ENCODE measurements at places on chromosomes 3 and 15.
A peak's percentile ranks its signal among the peaks of the same experiment; 100 is the strongest.

DNA sequence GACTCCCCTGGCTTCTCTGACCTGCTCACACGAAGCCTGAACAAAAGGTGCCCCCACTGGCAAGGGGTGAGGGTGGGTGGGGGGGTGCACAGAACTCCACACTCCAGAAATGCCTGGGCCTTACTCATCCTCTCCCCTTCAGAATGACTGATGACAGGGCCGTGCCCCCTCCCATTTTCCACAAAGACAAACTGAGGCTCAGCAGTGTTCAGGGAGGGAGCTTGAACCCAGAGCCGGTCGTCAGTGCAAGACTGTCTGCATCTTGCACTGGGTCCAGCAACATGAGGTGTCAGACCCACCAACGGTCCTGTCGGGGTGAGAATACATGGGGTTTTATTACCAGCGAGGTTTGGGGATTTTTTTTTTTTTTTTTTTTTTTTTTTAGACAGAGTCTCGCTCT is 15.3 kb downstream of the IGDCC3 start:
- no peak for DNase-seq

GRCh38 chr15:28921919-28922706 is 36.3 kb downstream of the APBA2 start:
- DNase-seq = no peak

GRCh38 chr3:137024348-137024747 is 66.6 kb downstream of the IL20RB start:
- DNase-seq = no peak

- DNase-seq = no peak
These were observed 198.7 kb downstream of the RORA start for GRCh38 chr15:61030451-61030850.

GRCh38 chr15:93109336-93110102 is 20.5 kb upstream of the RGMA start:
- no peak for DNase-seq

DNA sequence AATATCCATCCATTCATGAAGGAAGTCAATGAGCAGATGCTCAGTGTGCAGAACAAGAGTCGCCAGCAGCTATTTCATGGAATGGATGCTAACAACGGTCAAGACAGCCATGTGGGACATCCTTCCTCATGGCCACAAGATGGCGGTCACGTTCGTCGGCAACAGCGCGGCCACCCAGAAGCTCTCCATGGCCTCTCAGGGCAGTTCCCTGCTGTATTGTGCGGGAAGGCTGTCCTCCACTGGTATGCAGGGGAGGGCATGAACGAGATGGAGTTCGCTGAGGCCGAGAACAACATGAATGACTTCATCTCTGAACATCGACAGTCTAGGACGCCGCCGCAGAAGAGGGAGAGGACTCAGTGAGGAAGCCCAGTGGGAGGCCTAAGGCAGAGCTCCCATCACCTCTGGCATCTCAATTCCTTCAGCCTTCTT is 208.3 kb downstream of the TJP1 start:
- DNase-seq = peak; percentile 44

DNA sequence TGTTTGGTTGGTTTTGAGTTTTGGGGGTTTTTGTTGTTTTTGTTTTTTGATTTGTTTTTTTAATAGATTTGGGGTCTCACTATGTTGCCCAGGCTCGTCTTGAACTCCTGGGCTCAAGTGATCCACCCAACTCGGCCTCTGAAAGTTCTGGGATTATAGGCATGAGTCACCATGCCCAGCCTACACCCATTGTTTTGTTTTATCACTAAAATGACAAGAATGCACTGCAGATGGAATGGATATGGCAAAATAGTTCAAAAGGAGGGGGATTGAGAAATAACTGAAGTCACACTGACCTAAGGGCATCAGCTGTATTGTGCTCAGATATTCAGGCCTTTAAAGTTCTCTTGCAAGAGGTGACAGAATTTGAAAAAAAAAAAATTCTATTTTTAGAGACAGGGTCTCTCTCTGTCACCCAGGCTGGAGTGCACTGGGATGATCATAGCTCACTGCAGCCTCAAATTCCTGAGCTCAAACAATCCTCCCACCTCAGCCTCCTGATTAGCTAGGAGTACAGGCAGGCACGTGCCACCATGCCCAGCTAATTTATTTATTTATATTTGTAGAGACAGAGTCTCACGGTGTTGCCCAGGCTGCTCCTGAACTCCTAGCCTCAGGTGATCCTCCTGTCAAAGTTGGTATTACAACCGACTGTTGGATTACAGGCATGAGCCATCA is 4.4 kb upstream of the RASA2 start:
- DNase-seq = no peak

DNA sequence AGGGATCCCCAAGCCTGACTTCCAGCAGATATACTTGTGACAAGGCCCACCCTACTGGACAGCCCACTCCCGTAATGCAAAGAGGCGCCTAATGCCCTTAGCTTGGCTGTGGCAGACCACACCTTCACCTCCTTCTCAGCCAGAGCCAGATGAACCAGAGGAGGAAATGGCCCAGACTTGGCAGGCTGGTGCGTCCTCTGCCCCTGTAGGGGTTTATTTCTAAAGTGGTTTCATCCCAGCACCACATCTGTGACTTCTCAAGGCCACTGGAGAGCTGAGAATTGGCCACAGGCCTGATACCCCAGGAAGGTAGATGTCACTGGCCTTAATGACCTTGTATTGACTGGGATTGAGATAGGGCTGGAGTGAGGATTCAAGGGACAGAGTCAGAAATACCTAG is 29.5 kb downstream of the BOC start:
- no peak for DNase-seq

DNA sequence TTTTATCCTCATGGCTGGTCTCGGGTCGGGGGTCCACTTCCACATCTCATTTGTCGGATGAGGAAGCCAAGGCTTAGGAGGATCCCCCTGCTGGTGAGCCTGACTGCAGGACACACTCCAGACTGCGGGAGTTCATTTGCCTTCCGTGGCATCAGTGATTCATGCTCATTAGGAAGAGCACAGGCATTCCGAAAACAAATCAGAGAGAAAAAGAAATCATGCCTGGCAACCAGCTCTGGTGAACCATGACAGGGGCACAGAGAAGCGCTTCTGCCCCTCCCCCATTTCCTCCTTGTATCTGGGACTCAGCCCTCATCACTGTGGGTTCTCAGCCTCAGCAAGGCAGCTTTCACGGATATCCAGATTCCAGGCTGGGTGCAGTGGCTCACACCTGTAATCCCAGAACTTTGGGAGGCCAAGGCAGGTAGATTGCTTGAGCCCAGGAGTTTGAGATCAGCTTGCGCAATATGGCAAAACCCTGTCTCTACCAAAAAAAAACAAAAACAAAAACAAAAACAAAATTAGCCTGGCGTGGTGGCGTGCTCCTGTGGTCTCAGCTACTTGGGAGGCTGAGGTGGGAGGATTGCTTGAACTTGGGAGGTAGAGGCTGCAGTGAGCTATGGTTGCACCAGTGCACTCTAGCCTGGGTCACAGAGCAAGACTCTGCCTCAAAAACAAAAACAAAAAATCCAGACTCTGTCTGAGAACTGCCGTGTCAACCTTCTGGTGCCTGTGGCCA is 28.4 kb downstream of the IRAK2 start:
- DNase-seq = peak; percentile 49

- DNase-seq = no peak
These were observed 20.7 kb upstream of the GSK3B start for GRCh38 chr3:120114981-120115380.

- no peak for DNase-seq
These were observed 198.6 kb downstream of the KLF13 start for GRCh38 chr15:31525185-31525695.

DNA sequence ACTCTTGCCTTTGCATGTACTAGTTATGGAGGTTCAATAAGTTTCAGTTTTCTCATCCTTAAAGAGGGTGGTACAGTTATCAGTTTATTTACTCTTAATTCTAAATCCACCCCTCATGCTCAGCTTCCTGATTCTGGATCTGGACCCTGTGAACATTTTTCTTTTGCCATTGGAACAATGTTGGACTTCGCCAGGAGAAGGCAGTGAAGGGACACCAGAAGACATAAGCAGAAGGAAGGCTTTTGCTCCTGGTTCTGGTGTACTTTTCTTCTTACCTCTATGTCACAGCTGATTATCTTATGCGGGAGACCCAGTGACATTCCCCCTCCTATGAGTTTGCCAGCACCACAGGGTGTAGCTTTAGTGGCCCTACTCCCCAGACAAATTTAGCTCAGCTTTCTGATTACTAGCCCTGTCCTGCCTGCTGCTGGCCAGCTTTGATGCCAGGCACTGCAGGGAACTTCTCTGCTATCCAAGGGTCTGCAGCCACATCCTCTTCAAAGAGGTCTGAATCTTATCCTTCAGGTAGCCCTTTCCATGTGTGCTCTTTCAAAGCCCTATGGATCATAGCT is 466.3 kb upstream of the EPHA3 start:
- DNase-seq = no peak

DNA sequence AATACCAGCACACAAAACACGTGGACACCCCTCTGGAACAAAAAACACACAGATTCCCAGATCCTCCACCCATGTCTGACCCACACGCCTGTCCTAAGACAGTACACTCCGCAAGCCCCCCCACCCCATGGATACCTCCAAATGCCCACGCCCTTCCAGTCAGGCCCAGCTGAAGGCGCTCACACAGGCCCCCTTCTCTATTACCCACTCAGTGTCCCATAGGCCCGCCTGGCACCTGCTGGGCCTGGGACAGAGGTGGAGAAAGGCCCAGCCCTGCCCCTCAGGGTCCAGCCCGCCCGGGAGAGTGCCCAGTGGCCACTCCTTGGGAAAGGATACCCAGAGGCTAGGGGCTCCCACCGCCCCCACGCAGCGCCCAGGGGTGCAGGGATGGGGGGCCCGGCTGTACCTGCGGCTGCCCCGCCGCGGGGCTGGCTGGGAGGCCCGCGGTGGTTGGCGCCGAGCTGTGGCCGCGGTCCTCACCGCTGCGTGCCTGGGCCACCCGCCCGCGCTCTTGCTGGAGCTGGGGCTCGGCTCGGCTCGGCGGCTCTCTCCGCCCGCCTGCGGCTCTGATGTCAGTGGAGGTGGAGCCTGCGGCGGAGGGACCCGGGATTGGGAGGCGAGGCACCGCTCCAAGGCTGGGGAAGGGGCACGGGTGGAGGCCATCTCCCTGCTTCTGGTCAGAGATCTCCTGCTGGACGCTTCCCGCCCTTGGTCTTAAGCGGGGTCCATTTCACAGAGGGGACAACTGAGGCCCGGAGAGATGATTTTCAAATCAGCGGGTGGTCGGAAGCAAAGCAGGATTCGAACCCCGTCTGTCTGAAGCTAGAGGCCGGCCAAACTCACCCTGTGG is at the start of gene CAMK1:
Gene CAMK1, minus strand, starts transcription at position 522 of the 850 bp plus-strand sequence. CDS start 2,198 bp downstream, outside the sequence.
- peak; percentile 63 for DNase-seq

DNA sequence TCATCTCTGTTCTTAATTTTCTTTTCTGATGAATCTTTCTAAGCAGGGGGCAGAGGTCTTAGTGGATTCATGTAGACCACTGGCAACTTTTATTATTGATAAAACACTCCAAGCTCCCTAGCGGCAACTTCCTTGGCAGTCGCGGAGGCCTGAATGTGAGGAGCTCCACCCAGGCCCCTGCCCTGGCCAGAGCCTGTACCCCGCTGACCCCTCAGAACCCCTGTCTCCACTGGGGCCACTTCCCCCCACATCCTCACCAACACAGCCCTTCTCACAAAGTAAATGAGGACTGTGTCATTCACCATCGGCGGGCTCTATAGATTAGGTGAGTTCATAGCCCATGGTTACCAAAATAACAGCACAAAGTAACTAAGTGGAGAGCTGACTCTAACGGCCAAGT is 111.6 kb downstream of the TPRA1 start:
- no peak for DNase-seq

- no peak for DNase-seq
These were observed 9.5 kb downstream of the WNT5A start for GRCh38 chr3:55477306-55478303.

DNA sequence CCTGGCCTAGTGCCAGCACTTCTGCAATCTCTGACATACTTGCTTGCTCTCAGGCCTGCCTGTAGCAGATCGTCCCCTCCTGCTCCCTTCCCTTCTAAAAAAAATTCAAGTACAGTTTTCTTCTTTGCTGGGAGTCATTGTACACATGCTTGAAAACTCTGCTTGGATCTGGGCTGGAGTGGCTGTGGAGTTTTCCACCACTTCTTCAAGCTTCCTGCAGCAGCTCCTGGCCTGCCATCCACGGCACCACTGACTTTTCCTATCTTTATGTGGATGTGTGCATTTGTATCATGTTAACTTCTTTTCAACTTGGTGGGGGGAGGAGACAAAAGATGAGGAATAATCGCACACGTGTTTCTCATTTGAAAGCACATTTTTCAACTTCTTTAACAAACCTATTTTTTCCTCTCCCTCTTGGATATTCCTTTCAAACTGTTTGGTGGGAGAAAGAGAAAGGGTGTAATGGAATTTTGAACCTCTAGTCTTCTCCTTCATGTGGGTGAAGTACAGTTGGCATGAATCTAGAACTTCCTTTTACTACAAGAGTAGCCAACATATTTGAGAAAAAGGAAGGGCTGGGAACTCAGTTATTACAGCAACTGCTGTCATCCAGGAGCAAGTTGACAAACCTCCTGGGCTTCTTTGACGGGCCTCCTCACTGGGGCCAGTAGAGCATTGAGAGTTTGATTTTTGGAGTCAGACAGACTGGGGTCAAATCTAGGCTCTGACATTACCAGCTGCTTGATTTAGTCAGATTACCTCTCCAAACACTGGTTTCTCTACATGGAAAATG is 61.2 kb upstream of the LRTM1 start:
- DNase-seq = no peak

GRCh38 chr3:123610331-123610730 is 25.5 kb upstream of the HACD2 start:
- DNase-seq = peak; percentile 80

DNA sequence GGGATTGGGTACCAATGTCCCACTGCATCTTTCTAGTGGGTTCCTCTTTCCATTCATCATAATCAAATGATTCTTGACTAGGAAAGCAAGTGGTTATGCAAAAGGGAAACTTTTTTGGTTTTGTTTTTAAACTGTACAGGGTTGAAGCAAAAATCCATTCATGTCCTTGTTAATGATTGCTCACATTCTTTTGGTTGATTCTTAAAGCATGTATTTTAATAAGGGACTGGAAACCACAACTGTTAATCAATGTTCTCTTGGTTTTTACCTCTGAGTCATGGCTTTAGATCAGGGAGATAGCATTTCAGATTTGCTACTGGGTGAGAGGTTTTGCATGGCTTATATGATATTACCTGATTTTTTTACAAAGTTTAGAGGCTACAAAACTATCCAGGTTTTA is 371.7 kb upstream of the RGMA start:
- DNase-seq = no peak

- DNase-seq = no peak
These were observed 20.0 kb downstream of the BOC start for GRCh38 chr3:113231391-113231790.

- DNase-seq = no peak
These were observed 35.2 kb downstream of the CADM2 start for GRCh38 chr3:84993956-84994355.

- no peak for DNase-seq
These were observed 35.9 kb downstream of the PRKCI start for GRCh38 chr3:170258105-170258487.

- no peak for DNase-seq
These were observed 9.1 kb downstream of the VPS13C start for GRCh38 chr15:62051166-62051565.
